ENCODE measurements at places on chromosomes 6 and 20. TPM values are rescaled to one million over a fixed set of nuclear protein-coding genes. Genes with fewer than 3 reads are reported as not detected.

TRIM10 gene
- not detected for polyA plus RNA-seq

SIGLEC1 gene
- 13.0 TPM for polyA plus RNA-seq

FERMT1 gene
- 0.03 TPM for polyA plus RNA-seq

SLC4A11 gene
- polyA plus RNA-seq: 0.51 TPM

MAP1LC3A gene
- polyA plus RNA-seq: 61.5 TPM

SLC16A10 gene
- 1.4 TPM for polyA plus RNA-seq

RAET1G gene
- not detected for polyA plus RNA-seq

IL17F gene
- polyA plus RNA-seq: not detected

CST5 gene
- not detected for polyA plus RNA-seq

MACROD2 gene
- 0.28 TPM for polyA plus RNA-seq

DUSP15 gene
- 0.90 TPM for polyA plus RNA-seq

RIMS1 gene
- polyA plus RNA-seq: not detected

UBD gene
- polyA plus RNA-seq: not detected

DPPA5 gene
- not detected for polyA plus RNA-seq

PKHD1 gene
- under 0.01 TPM for polyA plus RNA-seq

LY86 gene
- 0.29 TPM for polyA plus RNA-seq

SLC35D3 gene
- 0.04 TPM for polyA plus RNA-seq

Measured in heart right ventricle (tissue), 16 donors.